ENCODE measurements at places on chromosomes 4 and X.

GRCh38 chrX:41177297-41177696 lies 92.1 kb downstream of the USP9X start:
- no peak for DNase-seq

DNA sequence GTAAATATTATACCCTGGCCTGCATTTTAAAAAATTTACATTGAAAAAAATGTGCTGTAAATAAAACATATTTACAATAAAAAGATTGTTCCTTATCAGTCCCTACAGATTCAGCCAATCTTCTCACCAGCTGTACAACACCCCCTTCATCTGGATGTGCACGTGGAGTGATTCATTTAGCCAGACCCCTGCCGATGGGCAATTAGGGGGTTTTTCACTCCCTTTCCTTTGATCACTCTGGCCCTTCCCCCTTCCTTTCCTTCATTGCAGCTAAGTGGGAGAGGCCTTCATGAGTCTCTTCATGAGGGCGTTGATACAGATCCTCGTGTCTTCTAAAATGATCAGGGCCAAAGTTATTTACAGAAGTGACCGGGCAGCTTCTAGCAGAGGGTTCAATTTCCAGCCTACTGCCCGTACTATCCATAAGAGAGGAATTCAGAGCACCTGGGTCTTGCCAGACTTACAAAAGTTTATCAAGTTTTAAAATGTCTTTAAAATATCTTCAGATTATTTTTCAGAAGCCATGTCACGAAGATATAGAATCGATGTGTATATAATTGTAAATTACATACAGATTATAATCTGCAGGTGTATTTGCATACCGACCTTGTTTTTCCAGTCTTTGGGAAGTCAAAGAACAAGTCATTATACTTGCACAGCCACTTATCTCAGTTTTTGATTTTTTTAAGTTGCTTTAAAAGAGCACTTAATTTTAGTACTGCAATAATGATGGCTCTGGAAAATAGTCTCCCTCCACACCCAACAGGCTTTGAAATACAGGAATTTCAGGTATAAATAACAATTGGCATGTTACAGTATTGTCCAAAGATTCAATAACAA lies 21.4 kb upstream of the RASL11B start:
- DNase-seq, result no peak

DNA sequence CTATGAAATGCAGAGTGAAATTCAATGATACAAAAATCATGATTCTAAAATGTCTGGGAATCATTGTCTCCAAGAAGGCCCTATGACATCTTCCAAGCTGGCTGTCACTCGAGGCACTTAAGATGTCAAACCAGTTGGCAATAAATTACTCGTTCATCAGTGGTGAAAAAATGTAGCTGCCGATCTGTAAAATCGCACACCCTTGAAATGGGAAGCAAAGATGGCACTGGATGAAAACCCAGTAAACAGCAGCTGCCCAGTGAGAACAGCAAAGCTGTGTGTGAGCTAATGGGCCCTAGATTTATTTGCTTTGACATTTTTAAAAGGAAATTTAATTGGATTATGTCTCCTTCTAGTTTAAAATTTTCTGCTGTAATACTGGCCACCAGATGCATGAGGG lies 181.9 kb upstream of the NDP start:
- no peak for DNase-seq

GRCh38 chrX:68808686-68809357 lies 20.0 kb upstream of the EFNB1 start:
- no peak for DNase-seq

- DNase-seq, result no peak
Observed at GRCh38 chr4:48786549-48786948, 6.5 kb upstream of the FRYL start.

DNA sequence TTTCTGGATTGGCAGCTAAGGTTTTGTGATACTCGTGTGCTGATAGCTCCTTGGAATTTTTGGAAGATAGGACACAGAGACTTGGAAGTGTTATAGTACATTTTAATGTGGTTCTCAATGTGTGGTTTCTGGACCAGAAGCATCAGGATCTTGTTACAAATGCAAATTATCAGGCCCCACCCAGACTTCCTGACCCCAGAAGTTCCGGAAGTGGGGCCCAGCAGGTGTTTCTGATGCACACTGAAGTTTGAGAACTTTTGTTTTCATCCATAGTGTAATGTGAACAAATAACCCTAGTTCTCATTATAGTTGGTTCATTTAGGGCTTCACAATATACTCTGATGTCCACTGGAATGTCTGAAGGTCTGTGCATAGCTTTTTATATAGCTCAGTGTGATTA lies 49.6 kb downstream of the LAMP2 start:
- no peak for DNase-seq

- DNase-seq, result no peak
Observed at GRCh38 chrX:21955403-21956189, 15.1 kb downstream of the SMS start.

GRCh38 chr4:161356351-161356750 lies 807.4 kb downstream of the FSTL5 start:
- DNase-seq, result no peak

GRCh38 chrX:153935326-153935851 lies 552 bp upstream of the NAA10 start:
- no peak for DNase-seq

DNA sequence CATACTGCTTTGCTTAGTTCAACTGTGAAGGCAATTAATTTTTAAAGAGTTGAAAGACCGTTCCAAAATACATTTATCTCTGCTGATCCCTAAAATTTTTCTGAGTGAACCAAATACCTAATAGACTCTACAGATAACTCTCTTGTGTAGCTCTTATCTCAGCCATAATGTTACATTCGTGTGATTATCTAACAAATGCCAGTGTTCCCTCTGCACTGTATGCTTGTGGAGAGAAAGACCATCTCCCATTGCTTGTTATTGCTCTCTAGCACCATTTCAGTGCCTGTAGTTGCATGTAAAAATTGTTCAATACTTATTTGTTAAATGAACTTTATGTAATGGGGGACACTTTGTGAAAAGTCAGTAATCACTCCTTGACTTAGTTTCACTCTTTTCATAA lies 81.3 kb upstream of the ATOH1 start:
- no peak for DNase-seq

Measured in tibial nerve (tissue), 4 donors.